Stimulated activated memory B cell treated with anti-CD40 and anti-IgM and Interleukin-4, amounts not matched to agents 10 μg/mL and 1 μg/mL and 100 μg/mL, for 72 hours (primary cell): ENCODE measurements at places on chromosomes 13 and 19.
A peak's percentile ranks its signal among the peaks of the same experiment; 100 is the strongest.

GRCh38 chr19:1455336-1456120 lies 5.6 kb downstream of the APC2 start:
- ATAC-seq: peak; percentile 55

DNA sequence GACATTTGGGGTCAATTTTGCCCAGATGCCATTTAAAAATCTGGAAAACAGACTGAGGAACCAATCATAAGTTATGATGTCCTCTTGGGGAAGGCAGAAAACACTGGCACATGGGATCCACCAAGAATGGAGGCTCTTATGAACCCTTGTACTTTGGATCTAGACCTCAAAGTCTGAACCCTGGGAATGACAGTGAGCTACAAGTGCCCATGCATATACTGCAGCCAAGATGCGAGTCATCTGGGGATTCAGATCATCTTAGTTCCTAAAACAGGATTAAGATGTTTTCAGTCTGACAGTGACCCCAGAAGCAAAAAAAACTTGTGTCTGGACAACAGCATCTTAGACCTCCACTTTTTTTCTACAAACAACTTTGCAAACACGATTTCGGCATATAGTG lies 100.2 kb upstream of the SIAH3 start:
- ATAC-seq: no peak

DNA sequence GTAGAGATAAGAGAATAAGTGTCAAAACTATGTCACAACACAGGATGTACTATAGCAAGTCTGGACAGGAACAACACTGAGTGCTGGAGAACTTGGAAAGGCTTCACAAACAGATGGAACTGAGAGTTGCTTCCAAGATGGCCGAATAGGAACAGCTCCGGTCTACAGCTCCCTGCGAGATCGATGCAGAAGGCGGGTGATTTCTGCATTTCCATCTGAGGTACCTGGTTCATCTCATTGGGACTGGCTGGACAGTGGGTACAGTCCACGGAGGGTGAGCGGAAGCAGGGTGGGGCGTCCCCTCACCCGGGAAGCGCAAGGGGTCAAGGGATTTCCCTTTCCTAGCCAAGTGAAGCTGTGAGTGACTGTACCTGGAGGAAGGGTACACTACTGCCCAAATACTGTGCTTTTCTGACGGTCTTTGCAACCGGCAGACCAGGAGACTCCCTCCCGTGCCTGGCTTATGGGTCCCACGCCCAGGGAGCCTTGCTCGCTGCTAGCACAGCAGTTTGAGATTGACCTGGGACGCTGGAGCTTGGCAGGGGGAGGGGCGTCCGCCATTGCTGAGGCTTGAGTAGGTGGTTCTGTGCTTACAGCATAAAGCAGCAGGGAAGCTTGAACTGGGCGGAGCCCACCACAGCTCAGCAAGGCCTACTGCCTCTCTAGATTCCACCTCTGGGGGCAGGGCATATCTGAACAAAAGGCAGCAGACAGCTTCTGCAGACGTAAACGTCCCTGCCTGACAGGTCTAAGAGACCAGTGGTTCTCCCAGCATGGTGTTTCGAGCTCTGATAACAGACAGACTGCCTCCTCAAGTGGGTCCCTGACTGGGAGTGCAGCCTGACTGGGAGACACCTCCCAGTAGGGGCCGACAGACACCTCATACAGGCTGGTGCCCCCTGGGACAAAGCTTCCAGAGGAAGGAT lies 46.0 kb downstream of the USP12 start:
- ATAC-seq: no peak

DNA sequence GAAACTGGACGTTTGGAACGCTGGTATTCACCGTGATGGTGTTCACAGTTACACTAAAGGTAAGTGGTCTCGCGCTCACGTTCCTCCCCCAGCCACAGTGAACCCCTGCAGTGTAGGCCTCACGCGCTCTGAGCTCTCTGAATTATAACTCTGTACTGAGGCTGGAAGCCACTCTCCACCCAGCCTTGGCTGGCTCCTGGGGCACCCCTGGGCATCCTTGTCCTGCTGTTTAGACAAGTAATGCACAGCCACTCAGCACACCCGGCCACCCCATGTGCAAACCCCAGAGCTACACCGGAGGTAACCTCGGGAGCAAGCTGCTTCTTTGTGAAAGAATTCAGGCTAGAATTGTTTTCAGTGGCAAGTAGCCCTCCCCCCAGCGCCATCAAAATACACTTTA lies 97.3 kb upstream of the MCF2L start:
- ATAC-seq: no peak

DNA sequence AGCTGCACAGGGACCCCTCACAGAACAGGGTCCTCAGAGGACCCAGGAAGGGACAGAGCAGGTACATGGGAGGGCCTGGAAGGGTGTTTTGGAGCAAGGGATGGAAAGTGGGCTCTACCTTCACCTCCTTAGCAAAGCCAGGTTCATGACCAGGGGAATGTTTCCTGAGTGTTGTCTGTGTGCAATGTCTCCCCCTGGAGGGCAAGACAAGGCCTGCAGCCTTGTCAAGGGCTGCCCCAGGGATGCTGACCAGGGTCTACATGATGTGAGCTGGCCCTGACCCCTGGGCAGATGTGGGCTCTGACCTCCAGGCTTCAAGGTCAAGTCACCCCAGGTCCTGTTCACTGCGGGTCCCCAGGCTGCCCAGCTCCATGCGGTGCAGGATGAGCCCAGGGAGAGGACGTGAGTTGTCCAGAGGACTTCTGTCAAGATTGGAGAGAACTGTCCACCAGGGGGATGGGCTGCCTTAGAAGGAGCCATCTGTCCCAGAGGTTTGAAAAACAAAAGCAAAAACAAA lies 1.0 kb upstream of the CEACAM1 start:
- peak; percentile 88 for ATAC-seq

DNA sequence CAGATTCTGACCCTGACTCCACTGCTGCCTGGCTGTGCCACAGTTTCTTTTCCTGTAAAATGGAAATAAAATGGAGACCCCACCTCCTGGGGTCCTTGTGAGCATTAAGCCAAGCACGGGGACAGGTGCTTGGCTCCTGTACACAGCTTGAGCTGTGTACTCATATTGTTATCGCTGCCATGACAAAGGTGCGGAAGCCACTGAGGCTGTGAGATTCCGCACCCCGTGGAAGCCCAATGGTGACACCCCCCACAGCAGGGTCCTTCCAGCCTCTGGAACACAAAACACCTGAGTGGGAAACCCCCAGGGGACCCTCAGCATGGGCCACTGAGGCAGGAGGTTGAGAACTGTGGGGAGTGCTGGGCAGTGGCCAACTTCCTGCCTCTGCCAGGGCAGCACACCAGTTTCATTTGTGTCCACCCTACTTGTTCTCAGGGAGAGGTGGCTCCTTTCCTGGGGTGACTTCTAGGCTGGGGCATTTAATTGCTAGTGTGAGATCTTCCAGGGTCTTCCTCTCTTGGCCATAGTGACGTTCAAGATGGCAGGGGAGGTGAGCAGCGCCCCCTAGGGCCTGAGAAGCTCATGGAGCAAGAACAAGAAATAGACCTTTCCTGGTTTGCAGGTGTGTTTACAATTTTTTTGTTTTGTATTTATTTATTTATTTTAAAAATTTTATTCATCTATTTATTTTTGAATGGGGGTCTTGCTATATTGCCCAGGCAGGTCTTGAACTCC lies 5.4 kb upstream of the JSRP1 start:
- ATAC-seq: no peak

- no peak for ATAC-seq
These were observed 141.2 kb downstream of the SPRY2 start for GRCh38 chr13:80199585-80200292.

DNA sequence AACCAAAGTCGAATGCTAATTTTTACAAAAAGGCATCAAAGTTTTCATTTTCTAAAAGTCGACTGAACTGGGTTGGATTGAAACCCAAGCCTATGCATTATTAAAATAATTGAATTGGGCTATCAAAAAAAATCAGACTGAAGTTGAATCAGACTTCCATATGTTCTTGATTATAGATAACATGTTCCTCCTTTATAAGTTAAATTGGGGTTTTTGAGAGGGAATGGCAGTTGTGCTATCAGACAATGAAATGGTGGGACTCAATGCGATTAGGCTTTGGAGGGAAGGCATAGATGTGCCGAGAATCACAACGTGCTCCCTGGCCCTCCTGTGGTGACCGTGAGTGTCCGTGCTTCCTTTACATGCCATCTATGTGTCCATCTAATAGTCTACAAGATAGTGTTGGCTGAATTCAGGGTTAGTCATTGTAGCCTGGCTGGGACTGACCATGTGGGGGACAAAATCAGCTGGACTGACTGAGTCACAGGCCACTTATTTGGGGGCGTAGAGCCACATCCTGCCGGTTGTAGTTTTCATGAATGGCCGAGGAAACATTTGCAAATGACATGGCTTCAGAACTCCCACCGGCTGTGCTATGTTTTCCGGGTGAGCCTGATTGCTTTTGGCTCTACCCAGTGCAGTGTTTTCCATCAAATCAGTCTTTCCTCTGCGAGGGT lies 37.1 kb upstream of the OLFM4 start:
- no peak for ATAC-seq

DNA sequence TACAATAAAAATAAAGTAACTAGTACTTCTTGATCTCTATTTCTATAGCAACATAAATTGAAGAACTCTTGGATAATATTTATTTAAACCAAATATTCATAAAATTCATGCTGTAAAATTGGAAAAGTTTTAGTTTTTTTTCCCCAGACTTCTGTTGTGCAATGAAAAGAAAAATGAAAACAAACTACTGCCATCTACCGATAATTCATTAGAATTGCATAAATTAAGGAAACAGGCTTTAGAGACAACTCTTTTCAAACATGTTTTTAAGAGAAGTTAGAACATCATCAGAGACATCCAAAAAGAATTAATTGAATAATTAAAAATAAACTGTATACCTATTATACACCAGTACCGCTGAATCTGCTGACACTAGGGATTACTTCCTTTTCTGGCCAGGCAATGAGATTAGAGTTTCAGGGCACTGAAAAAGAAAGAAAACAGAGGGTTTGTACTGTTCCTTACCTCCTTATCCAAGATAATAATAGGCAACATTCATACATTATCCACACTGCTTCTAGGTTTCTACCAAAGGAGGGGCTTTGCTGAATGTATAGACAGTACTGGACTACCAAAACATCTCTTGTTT lies 4.9 kb downstream of the CCDC122 start:
- ATAC-seq: no peak

- ATAC-seq: no peak
These were observed 1.3 kb downstream of the ADPRHL1 start for GRCh38 chr13:113451951-113452421.

- no peak for ATAC-seq
These were observed 18.3 kb downstream of the UBAC2 start for GRCh38 chr13:99218969-99219368.

DNA sequence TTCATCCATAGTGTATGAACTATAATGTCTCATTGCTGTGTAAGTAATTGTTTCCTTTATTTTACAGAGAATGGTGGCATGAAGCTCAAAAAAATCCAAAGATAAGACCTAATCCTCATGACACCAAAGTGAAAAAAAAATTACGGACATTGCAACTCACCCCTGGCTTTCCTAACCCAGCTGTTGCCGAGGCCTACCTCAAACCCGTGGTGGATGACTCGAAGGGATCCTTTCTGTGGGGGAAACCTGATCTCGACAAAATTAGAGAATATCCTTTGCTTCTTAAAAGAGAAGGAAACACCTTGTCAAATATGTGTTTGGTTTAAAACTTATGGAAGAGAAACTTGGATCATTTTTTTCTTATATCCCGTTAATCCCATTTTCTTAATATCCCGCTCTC lies 26.3 kb downstream of the ERCC5 start:
- no peak for ATAC-seq

DNA sequence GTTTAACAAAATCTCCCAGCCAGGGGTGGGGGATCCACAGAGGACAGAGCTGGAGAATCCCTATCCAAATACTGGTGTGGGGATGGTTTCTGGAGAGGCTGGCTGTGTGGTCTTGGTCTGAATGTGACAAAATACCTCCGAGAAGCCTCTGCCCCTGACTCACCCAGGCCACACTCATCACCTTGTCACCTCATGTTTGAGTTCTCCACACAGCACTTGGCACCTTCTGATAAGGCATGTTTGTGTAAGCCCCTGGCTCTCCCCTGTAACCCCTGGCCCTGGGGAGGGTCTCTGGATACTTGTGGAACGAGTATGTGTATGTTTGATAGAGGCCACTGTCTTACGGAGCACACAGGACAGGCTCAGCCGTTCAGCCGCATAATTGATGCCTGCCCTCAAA lies 14.7 kb downstream of the TECR start:
- no peak for ATAC-seq

GRCh38 chr13:25292301-25292700 lies 5.0 kb upstream of the MTMR6 start:
- no peak for ATAC-seq

DNA sequence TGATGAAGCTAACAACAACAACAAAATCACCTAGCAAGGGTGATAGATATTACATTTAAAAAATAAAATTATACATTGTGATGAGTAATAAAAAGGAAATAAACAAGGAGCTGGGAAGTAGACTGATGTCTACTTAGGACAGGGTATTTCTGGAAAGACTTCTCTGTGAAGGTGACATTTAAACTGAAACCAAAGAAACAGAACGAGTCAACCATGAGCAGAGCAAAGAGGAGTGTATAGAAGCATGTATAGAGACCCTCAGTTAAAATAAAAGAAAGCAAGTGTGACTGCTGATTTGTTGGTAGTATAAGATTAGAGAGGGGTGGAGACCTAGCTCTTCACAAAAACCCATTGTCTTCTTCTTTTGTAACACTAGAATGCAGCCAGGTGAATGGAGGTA lies 53.0 kb upstream of the TDRD3 start:
- no peak for ATAC-seq

DNA sequence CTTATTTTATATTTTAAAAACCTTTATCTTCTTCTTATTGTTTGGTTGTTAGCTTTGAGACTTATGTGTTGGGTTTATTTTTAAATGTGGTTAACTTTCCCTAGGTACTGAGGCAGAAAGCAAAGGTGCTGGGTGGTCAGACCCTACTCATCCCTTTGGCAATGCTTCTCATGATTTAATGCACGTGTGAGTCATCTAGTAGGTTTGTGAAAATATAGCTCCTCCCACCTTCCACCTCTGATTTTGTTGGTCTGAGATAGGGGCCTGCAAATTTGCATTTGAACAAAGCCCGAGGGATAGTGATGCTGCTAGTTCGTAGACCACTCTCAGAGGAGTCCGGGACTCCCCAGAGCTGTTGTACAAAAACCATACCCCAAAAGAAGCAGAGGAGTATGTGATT lies 771.3 kb upstream of the ARGLU1 start:
- no peak for ATAC-seq

- ATAC-seq: no peak
These were observed 27.3 kb upstream of the SPATA13 start for GRCh38 chr13:24133021-24133795.

GRCh38 chr13:37615276-37615675 lies 16.7 kb upstream of the POSTN start:
- no peak for ATAC-seq
